ENCODE measurements at places on chromosomes 6 and 20.

GRCh38 chr20:43040427-43040826, 149.3 kb downstream of the PTPRT start:
- DNase-seq, result no peak

DNA sequence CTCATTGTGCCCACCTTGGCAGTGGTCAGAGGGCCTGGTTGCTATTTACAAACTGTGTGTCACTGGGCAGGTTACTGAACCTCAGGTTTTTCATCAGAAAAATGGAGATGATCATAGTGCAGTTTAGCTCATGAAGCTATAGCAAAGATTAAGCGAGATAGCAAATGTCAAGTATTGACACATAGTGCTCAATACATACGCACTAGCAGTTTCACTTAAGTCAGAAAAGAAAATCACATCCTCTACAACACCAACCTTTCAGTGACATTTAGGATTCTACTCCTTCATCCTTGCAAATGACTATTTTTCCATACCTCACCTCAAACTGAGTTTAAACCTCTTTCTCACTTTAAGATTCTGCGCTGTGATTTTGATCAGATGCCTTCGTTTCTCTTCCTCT, 16.2 kb downstream of the GPR63 start:
- no peak for DNase-seq

GRCh38 chr6:108760126-108761050, 87.8 kb upstream of the ARMC2 start:
- peak; percentile 39 for DNase-seq

DNA sequence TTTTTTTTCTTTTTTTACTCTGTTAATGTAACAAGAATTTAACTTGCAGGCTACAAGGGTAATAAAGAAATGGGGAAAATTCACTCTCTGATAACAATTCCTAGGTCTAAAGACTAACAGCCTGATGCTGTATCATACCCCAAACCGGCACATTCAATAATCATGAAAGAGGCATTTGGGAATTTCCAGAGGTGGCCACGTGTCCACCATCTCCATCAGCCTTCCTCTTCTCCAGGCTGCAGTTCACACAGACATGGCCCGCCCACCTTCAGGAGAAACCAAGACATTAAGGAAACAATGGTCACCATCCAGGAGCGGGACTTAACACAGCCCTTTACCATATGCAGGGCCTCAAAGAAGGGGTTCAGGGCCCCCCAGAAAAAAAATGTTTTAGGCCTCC, 44.8 kb downstream of the PDE10A start:
- DNase-seq, result no peak

- no peak for DNase-seq
Measured at GRCh38 chr6:29933955-29934354, 8.4 kb upstream of the HLA-A start.

DNA sequence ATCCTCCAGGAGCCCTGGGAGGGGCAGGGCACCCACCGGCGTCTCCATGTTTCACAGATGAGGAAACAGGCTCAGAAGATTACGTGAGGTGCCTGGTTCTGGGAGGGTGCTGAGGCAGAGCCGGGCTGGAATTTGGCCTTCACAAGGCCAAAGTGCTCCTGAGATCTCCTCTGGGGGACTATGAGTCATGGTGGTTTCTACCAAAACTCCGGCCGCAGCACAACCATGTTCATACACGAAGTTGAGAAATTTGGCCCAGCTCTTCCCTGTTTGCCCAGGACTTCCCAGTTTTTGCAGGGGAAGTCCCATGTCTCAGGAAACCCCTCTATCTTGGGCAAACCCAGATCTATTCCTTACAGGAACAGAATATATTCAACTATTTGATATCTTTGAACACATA, 172.9 kb upstream of the CDYL start:
- peak; percentile 73 for DNase-seq

DNA sequence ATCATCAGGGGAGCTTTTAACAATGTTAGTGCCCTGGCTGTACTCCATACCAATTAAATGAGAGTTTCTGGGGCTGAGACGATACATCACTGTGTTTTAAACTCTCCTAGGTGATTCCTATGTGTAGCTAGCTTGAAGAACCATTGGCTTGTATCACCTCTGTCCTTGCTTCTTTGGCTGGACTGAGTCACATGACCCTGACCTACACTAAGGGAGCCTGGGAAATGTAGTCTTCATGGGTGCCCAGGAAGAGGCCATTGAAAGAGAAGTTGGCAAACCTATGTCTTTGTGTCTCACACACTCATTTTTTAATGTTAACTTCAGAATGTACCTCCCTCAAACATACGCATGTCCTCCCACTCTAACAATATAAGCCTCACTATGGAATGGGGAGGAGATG, 506.6 kb downstream of the DHX35 start:
- DNase-seq, result no peak

All from astrocyte of the cerebellum (primary cell).